Mesenteric fat pad (tissue), 1 donor: ENCODE measurements at places on chromosomes 4 and X. TPM values are rescaled to one million over a fixed set of nuclear protein-coding genes. Genes with fewer than 3 reads are reported as not detected.

The RPL36A gene
- 140 TPM for total RNA-seq

The TLL1 gene
- 7.2 TPM for total RNA-seq

The TRAM1L1 gene
- 0.64 TPM for total RNA-seq

The CDKL2 gene
- total RNA-seq: not detected

The STARD8 gene
- total RNA-seq: 21.9 TPM

The TEX13B gene
- not detected for total RNA-seq

The FGF5 gene
- total RNA-seq: not detected

The CCDC160 gene
- not detected for total RNA-seq

GRCh38 chr4:142556570-142557238 lies 289.4 kb downstream of the INPP4B start:
- DNase-seq: no peak

DNA sequence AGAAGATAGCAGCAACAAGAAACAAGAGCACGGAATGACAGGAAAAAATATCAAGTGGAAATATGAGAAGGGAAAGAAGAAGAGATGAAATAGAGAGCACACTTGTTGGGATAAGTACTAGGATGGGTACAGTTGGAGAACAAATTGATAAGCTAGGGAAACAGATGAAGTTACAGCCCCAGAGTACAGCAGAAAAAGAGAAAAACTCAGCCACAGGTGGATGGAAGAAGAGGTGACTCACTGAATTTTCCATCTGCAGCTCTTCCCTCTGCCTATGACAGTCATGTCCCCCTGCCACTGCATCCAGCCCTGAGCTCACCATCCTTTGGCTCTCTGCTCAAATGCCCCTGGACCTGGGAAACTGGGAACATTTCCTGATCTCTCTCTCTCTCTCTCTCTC lies 209.0 kb downstream of the BCOR start:
- DNase-seq: no peak

- DNase-seq: no peak
Observed at GRCh38 chrX:28802625-28803024, 215.4 kb downstream of the IL1RAPL1 start.

- DNase-seq: no peak
Observed at GRCh38 chrX:356385-357034, 30.2 kb downstream of the PPP2R3B start.

GRCh38 chr4:185317880-185318279 lies 77.8 kb downstream of the LRP2BP start:
- no peak for DNase-seq

DNA sequence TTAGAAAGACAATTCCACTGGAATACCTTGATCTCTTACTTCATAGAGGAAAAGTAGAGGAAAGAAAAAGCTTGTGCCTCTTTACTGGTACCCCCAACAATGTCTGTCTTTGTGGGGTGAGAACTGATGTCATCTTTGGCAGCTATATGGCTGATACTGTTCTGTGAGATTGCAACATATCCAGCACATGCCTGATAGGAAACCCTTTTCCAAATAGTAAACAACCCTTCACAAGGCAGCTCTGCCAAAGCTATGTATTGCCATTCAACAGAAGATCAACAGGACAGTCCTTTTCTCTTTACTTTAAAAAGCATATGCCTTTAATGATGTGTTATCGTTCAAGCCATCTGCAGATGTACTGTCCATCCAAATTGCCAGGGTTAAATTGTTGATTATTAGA lies 105.9 kb downstream of the IL1RAPL1 start:
- no peak for DNase-seq

- no peak for DNase-seq
Observed at GRCh38 chr4:149933883-149934282, 118.2 kb upstream of the IQCM start.

DNA sequence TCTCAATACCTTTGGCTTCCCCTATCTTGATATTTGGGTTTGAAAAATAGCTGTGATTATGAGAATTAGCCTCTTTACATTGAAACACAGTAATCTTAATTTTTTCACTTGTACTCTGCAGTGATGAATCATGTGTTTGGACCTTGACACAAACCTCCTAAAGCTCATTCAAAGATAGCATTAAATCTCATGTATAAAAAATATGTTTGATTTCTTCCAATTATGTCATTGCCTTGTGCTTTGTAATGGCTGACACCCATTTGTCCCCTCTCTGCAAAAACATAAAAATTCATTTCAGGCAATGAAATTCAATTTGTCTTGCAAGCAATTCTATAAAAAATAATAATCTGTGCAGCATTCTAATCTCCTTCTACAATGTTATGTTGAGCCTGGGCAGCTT lies 422.4 kb upstream of the BOD1L1 start:
- no peak for DNase-seq

DNA sequence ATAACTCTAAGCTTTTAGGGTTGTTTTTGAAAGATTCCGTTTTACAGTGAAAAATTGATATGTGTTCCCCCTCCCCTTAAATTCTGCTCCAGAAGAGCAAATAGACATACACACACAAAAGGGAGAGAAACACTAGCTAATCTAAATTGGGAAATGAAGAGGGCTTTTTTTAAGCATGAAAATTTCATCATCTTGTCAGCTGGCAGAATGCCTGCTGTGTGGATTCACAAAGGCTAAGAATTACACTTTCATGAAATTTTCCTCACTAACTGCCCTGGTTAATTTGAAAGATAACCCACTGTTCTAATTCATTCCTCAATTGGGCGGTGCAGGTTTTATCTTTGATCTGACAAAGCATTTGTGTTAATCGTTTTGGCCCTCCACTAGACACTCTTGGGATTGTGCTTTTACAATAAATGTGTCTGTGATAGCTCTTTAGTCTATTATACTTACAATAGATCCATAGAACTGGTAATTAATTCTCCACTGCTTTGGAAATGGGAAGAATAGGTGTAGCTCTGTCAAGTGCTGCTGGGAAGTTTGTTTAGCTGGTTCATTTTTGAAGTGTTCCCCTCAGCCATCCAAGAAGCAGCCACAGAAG lies 152.9 kb downstream of the POLA1 start:
- no peak for DNase-seq

GRCh38 chrX:153434801-153435200 lies 11.1 kb downstream of the TREX2 start:
- DNase-seq: no peak

GRCh38 chr4:77821775-77822174 lies 2.6 kb upstream of the CNOT6L start:
- DNase-seq: no peak

DNA sequence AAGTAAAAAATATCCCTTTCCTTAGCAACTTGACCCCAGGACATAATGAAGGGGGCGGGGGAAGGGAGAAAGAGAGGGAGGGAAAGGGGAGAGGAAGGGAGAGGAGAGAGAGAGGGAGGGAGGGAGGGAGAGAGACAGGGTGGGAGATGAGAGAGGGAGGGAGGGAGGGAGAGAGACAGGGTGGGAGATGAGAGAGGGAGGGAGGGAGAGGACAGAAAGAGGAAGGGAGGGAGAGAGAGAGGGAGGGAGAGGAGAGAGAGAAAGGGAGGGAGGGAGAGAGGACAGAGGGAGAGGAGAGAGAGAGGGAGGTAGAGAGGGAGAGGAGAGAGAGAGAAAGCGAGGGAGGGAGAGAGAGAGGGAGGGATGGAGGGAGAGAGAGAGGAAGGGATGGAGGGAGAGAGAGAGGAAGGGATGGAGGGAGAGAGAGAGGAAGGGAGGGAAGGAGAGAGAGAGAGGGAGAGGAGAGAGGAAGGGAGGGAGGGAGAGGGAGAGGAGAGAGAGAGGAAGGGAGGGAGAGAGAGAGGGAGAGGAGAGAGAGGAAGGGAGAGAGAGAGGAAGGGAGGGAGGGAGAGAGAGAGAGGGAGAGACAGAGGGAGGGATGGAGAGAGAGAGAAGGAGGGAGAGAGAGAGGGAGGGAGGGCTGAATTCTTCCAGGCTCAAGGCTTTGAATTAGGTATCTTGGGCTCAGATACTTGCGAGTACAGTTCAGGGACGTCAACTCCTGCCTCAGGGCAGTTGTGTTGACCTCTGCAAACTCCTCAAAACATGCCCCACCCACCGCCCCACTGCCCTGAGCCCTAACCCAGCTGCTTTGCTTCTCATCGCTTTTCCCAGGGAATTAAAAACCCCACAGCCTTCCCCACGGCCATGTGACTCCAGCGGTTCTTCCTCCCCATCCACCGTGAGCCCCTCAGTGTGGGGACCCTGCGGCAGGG lies 40.0 kb upstream of the ADRA2C start:
- DNase-seq: no peak

- DNase-seq: no peak
Observed at GRCh38 chr4:77193511-77194102, 36.6 kb downstream of the CCNG2 start.

- DNase-seq: no peak
Observed at GRCh38 chrX:6856471-6856870, 291.0 kb upstream of the STS start.

DNA sequence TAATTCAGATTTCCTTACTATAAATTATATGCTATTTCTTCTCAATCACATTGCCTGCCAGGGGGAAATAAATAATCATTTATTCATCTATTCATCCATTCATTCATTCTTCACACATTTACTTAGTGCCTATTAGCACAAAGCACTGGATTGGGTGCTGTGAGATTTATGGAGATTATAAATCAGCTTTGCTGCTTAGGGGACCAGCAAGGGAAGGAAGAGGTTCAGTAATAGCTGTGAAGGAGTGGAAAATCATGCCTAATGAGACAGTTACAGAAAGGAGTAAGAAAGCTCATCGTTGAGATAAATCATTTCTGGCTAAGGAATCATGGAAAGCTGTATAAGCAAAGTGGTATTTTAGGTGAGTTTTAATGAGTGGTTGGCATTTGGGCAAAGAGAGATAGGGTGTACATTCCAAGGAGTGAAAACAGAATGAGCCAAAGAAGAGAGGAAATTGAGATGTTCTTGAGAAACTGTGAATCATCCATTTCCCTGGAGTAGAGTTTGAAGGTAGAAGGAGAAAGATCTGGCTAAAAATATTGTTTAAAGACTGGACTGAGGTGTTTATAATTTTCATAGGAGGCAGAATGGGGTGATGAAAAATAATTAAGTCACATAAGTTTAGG lies 9.6 kb downstream of the ARSJ start:
- no peak for DNase-seq

DNA sequence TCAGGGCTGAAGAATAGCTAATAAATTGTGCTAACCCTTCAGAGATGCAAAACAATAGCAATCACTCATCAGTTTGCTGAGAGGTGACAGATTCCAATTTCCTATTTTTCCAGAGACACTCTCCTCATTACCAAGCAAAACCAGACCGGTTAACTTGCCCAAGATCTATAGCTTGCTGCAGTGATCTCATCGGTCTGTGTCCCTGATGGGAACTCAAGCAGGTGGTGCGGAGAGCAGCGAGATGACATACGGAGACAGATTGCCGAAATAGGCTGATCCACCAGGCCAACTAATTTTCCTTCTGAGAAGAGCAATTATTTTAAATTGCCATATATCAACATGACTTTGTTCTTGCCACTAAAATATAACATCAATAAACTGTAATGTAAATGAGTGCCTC lies 10.5 kb upstream of the DCHS2 start:
- DNase-seq: no peak

- DNase-seq: no peak
Observed at GRCh38 chrX:38986586-38986985, 185.3 kb downstream of the MID1IP1 start.

DNA sequence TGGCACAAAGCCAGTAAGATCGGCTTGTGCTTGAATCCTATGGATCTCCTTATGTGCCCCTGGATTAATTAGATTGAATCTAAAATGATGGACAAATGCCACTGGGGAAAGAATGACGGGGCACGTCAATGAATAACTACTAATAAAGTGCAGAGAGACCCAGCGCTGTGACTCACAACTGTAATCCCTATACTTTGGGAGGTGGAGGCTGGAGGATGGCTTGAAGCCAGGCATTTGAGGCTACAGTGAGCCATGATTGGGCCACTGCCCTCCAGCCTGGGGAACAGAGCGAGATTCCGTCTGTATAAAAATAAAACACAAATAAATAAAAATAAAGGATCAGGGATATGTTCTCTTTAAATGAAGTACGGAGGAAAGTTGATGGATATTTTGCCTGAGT lies 179.4 kb downstream of the DCHS2 start:
- no peak for DNase-seq

GRCh38 chr4:88018466-88018865 lies 11.0 kb downstream of the PKD2 start:
- no peak for DNase-seq

- no peak for DNase-seq
Observed at GRCh38 chr4:45155081-45155777, 428.9 kb upstream of the GNPDA2 start.
